Left ventricle myocardium inferior (tissue), 1 donor: ENCODE measurements at places on chromosomes 16 and 17. TPM values are rescaled to one million over a fixed set of nuclear protein-coding genes. Genes with fewer than 3 reads are reported as not detected.

DNA sequence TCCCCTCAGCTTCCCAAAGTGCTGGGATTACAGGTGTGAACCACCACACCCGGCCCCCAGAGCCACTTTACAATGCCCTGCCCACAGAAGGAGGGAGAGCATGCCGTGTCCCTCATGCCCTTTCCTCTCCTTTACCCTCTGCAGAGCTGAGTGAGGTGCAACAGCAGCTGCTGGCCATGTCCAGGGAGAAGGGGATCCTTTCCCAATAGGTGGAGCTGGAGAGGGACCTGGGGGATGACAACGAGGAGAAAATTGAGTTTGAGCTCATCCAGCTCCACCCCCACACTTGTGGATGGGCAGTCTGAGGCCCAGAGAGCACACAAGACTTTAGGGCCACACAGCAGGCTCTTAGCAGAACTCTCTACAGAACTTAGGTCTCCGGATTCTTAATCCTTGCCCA lies 7.9 kb upstream of the GSDMA start:
- DNase-seq: no peak

- no peak for DNase-seq
Observed at GRCh38 chr16:1347962-1348361, 3.7 kb downstream of the TSR3 start.

- DNase-seq: no peak
Observed at GRCh38 chr17:72100470-72100869, 20.4 kb upstream of the SOX9 start.

GRAPL gene
- total RNA-seq: 1.5 TPM

TEKT1 gene
- not detected for total RNA-seq
